Astrocyte of the cerebellum (primary cell): ENCODE measurements at places on chromosomes 16 and 17.

GRCh38 chr17:63086483-63087185 lies 120.6 kb downstream of the TANC2 start:
- DNase-seq = no peak

DNA sequence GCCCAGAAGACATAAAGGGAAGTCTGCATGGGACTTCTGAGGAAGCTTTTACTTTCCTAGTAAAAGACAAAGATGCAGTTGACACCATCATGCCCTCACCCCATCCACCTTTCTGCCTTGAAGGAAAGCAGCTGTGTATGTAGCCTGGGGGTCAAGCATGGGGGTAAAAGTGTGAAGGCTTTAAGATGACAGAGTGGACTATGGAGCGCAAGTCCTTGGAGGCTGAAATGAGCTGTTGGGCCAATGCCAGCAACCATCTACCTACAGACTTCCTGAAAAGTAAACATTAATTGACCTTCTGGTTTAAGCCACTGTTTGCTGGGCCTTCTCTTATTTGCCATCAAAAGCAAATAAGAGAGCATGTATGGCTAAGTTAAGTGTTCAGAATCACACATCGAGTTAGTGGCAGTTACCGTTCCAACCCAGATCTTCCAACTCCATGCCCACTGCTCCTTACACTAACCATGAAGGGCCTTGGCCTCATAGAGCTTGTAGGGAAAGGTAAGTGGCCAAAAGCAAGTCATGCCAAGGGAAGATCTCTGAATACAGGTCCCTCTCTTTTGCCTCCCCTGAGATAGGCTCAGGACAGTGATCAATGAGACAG lies 30.0 kb downstream of the SLC13A5 start:
- DNase-seq = no peak

DNA sequence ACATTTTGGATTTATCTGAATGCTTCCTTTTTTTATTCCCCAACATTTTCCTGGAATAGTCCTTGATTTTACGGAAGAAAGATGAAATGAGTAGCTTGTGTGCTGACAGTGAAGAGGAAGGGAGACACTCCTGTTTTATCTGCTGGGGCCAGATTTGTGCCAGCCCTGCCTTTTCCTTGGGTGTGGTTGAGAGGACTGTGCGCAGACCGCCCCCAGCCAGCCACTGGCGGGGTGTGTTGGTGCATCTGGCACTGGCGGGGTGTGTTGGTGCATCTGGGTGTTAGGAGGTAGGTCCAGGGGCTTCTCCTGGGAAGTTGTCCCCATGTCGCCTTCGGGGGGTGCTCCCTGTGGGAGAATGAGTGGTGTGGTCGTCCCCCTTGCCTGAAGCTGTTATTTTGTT lies 39.5 kb downstream of the RAP1GAP2 start:
- no peak for DNase-seq

GRCh38 chr16:29316761-29317183 lies 89.7 kb downstream of the NPIPB11 start:
- DNase-seq = no peak

GRCh38 chr17:59432657-59433056 lies 101.2 kb downstream of the YPEL2 start:
- DNase-seq = no peak

DNA sequence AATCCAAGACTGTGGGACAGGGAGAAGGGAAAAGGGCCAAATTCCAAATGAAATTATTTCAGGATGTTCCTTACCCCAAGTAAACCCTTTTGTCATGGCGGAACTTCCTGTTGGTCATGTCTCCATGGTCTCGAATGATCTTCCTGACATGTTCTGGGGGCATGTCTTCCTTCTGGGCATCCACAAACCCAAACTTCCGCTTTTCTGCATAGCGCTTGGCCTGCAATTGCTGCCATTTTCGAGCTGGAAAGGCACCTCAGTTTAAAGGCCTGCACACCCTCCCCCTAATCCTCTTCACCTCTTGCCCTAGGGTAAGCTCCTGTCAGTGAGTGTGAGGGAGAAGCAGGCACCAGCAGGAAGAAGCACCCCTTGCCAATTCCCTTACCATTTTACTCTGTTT lies 1.2 kb downstream of the PRPF8 start:
- no peak for DNase-seq

- no peak for DNase-seq
Observed at GRCh38 chr17:42832213-42832933, 824 bp upstream of the PSME3 start.

DNA sequence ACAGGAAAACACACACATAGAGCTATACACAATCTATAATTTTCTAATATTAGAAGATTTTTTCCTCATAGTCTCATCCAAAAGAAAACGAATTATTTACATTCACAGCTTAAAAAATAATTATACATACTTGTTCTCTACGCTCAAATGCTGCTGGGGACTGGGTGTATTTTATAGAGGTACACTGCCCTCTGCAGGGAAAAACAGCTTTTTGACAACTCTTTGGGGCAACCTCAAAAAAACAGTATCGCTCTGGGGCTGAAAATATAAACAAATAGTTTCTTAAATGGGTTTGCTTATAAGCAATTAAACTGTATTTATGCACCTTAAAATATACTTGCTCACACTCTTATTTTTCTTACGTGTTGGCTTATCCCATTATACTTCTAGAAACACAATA lies 261.8 kb upstream of the PSMD7 start:
- DNase-seq = no peak

DNA sequence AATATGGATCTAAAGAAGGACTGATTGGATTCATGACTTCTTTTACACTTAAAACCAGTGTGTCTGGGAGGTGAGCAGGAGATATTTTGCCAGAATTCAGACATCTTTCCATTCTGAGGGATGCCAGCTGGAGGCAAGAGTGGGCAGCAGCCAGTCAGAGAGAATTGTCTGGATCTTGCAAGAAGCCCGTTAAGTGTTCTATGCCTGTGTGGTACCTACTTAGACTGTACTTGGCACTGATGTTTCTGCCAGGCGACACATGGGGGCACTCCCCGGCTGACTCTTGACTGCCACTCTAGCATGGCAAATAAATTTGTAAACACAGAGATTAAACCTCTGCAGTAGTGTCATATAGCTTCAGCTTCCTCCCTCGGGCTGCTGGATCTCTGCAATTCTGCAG lies 247.7 kb downstream of the UTP18 start:
- no peak for DNase-seq

DNA sequence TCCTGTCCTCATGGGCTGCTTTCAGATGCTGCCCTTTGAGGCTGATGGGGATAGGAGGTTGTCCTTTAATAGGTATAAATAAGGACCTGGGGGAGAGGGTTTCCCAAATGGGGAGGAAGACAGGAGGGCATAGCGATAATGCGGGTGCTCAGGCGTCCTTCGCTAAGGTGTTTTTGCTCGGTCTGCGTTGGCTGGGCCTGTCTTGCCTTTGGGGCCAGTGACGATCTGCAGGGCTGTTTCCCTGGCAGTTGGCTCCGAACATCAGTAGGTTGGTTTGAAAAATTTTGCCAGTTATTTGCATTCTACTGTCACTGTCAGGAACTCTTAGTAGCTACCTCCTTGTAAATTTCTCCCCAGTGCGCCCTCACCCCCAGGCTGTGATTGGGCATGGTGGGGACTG lies 37.8 kb upstream of the CDC42EP4 start:
- no peak for DNase-seq

DNA sequence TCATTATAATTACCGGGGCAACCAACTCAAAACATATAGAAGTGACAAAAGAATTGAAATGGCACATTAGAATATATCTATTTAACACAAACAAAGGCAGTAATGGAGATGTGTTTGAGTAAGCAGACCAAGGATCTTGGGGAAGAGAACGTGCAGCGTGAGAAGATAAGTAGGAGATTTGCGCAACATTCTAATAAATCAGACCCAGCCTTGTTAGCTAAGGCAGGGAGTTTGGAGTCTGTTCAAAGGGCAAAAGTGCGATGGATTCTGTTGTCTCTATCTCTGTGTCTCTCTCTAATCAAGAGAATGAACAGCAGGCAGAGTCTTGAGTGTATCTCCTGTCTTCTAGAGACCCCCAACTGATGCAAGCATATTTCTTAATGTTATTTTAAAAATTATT lies 55.0 kb upstream of the FA2H start:
- DNase-seq = no peak

DNA sequence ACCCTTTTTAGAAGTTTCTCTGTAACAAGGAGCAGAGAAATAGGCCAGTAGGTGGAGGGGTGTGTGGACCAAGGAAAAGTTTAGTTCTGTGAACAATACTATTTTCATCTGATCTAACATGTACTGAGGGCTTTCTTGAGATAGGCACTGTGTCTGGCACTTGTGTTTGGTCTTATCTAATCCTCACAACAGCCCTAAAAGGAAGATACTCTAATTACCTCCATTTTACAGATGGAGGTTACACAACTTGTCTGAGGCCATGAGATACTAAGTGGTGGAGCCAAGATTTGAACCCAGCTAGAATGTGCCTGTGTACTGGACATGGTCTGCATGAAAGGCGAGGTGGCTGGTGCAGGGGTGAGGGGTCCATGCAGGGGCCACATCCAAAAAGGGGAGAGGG lies 4.5 kb downstream of the TNFSF12 start:
- no peak for DNase-seq
